Spinal cord (tissue), 10 donors: ENCODE measurements at places on chromosomes 6 and 20.
A peak's percentile ranks its signal among the peaks of the same experiment; 100 is the strongest.

DNA sequence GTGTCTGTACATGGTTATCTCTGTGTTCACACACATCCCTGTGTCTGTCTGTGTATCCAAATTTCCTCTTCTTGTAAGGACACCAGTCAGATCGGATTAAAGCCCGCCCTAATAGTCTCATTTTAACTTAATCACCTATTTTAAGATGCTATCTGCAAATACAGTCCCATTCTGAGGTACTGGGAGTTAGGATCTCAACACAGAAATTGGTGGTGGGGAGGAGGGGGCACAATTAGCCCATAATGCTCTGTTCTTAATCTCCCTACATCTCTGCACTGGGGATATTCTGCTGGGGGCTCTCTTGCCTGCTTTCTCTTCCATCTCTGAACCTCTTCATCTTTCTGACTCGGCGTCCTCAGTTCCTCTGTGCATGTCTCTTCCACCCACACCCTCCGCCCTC lies 320.7 kb downstream of the CDC5L start:
- DNase-seq = no peak

- no peak for DNase-seq
Measured at GRCh38 chr6:113338644-113339043, 518.5 kb upstream of the MARCKS start.

DNA sequence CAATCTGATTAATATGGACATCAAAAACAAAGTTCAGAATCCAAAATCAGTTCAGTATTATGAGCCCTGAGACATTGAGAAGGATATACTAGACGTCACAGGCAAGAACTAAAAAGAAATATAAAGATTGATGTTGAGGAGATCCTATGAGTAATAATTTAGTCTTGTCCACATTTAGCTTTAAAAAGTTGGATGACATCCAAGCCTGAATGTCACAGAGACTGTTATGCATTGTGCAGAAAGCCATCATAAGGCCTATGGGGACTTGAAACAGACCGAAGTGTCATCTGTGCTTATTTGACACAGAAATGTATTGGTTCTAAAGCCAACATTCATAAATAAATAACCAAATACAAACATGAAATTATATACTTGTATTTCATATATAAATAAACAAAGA lies 581.8 kb upstream of the MMS22L start:
- DNase-seq = no peak

GRCh38 chr6:168117942-168118341 lies 38.9 kb upstream of the FRMD1 start:
- DNase-seq = no peak

GRCh38 chr6:27679308-27679963 lies 206.5 kb upstream of the ZNF184 start:
- DNase-seq = no peak

- no peak for DNase-seq
Measured at GRCh38 chr6:119294984-119295383, 54.6 kb downstream of the MAN1A1 start.

GRCh38 chr6:159693894-159694545 lies 979 bp upstream of the SOD2 start:
- DNase-seq = peak; percentile 26

GRCh38 chr6:136967876-136968752 lies 46.0 kb downstream of the SLC35D3 start:
- peak; percentile 74 for DNase-seq

DNA sequence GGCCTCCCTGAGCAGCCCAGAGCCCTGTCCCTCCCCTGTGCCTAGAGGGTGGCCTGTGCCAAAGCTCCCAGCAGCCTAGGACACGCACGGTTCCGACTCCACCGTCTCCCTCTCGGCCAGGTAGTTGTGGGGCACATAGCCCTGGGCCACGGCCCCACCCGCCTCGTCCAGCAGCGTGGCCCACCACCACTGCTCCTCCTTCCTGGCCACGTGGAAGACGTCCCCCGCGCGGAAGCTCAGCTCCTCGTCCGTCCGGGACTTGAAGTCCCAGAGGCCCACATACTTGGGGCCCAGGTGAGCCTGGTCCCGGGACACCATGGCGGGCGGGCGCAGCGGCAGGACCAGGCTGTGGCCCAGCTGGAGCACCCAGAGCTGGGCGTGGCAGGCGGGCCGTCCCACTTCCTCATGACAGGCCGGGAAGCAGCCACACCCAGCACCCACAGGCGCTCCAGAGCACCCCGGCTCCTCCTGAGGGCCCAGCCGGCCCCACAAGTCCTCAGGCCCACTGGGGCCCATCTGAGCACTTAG lies at the start of gene PTK6:
Gene PTK6, minus strand, starts transcription at position 380 of the 528 bp plus-strand sequence. Its CDS starts 62 bp downstream, at position 318.
- DNase-seq = no peak

GRCh38 chr6:163648868-163649267 lies 234.3 kb downstream of the QKI start:
- DNase-seq = no peak

DNA sequence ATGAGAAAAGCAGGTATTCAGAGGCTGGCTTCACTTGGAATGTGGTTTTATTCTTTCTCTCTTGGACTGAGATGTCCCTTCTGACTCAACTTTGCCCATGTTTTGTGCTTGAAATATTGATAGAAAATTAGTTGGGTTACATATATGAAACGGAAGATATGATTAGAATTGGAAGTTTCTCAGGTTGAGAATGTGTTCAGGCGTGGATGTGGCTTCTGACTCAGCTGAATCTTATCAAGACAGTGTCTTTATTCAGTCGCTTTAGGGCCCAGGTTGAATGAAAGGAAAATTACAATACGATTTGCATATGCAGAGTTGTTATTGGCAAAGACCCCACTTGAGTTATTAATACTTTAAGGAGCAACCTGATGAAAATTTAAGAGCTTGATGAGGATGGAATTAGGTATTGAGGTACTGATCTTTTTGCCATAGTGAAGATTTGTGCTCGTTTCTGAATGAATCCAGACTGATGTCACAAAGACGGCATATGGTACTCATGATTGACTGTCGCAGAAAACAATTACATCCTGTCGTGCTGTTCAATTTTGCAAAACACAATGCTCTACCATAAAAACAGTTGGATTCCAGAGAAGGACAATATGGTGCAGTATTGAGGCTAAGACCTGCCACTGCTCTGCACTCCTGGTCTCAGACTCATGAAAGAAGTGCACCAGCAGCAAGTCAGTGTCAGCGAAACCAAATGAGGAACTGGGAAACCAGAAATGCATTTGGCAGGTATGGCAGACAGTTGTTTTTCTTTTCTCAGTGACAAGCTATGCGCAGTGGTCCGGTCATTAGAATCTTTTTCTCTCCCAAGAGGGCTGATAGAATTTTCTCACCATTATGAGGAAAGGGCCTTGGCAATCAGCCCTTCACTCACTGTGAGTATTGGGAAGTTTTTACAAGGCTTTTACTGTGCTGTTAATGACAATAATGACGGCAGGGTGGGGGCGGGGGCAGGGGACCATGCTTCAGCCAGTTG lies 158.3 kb downstream of the DOK5 start:
- no peak for DNase-seq
